Upper lobe of right lung (tissue), 1 donor: ENCODE measurements at places on chromosomes 1 and 21.

DNA sequence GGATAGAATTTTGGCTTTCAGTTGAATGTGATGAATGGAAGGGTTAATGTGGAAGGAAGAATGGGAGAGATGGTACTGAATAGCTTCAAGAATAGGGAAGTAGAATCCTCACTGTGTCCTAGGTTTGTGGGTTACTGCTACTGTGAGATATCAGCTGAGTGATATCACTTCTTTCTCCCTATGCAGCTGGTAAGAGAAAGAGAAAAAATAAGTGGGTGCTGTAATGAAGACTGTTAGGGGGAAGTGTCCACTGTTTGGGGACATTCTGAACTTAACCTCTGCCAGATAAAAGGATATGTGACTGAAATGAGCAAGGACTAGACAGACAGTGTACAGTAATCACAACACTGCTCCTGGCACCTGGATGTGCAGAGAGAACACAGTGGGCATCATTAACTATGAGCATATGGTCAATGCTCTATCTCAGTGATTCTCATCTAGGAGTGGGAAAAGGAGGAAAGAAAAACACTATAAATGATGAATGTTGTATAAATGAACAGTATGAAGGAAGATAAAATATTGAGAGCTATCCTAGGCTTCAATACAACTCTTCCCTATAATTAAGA is 25.6 kb upstream of the MOB3C start:
- no peak for DNase-seq

- no peak for DNase-seq
Measured at GRCh38 chr1:89022167-89022959, at the start of gene GBP3. Gene GBP3 (minus strand): TSS chr1:89022866. CDS start chr1:89020721, 2,145 bp downstream.

DNA sequence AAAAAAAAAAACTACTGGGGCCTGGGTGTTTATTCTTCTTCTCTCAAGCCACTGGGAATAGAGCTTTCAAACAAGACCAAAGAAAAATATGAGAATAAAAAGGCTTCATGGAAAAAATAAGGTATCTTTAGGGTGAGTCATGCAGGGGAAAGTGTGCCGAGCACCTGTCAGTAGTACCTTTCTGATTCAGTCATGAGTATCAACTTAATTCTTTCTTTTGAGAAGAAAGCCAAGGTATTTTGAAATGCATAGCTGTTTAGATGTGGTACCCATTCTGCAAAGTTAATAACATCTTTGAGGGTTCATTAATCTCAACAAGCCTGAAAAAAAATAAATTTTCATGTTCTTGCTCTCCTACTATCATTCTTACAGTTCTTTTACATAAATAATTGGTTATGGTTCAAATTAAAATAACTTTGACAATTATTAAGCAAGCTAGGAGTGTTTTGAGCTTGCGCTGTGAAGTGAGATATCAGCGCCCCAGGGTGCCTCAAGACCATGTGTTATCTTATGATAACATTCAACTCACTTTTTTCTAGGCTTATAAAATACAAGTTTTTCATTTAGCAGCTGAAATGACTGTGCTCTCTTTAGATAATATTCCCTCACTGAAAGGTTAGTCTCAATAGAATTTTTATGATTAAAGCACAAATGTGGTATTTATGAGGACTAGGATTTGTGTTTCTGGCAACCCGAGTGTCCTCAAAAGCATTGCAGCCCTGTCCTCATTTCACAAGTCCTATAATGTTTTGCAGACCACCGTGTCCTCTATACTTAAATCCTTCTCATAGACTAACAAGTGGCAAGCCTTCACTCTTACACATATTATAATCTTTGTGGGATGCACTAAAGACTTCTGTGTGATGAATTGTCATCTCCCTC is 138.6 kb downstream of the SLC44A5 start:
- DNase-seq, result no peak

- no peak for DNase-seq
Measured at GRCh38 chr1:6476483-6476882, 10.5 kb upstream of the TNFRSF25 start.

GRCh38 chr1:164587617-164588501 is 28.9 kb downstream of the PBX1 start:
- DNase-seq, result no peak

GRCh38 chr1:93200086-93200620 is 19.6 kb downstream of the CCDC18 start:
- no peak for DNase-seq

GRCh38 chr21:17467829-17468228 is 45.0 kb upstream of the CXADR start:
- DNase-seq, result no peak

DNA sequence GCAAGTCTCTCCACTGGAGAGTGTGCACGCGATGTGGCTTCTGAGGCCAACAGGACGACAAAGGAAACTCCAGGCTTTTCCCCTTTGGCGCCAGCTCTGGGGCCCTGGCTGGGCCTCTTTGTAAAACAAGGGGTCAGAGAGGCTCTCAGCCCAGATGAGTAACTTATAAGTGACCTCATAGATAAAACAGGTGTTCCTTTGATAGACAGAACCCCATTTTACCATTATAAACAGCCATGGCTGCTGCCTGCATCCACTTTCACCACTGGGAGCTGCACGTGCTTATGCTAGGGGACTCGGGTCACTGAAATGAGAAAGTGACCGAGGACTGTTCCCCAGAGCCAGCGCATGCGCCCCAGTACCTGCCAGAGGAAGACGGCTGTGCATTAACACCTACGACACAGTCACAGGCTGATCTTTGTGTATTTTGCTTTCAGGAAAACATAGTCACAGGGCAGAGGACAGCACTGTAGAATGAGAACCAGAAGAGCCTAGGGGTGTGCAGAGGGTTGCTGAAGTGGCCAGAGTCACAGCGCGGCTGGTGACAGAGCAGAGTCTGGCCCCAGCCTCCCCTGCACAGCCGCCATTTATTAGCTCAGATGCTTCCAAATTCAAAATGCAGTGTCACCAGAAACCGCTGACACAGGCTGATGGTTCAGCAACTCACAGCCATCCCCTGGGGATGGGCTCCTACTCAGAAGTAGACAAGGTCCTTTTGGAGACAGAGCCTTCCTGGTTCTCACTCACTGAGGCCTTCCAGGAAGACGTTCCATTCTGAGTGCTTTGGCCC is 12.7 kb downstream of the RNF207 start:
- DNase-seq, result no peak

GRCh38 chr21:39265603-39266002 is 47.8 kb downstream of the BRWD1 start:
- DNase-seq, result no peak

- DNase-seq, result no peak
Measured at GRCh38 chr21:27550287-27550686, 583.4 kb upstream of the ADAMTS5 start.

GRCh38 chr1:55067914-55068313 is 28.6 kb downstream of the PCSK9 start:
- DNase-seq, result no peak

DNA sequence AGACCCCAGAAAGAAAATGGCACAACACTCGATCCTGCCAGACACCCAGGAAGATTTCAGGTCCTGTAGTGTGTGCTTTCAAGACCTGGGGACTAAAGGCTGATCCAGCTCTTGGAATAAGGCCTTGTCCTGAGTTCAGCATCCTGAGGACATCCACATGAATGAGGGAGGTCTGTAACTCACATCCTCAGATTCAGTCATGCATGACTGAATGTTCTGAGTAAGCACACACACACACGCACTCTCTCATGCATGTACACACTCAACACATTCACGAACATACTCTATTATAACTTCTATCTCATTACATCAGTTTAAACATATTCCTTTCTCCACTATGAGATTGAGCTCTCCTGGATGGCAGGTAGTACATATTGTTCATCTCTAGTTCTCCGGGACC is 273.4 kb upstream of the BEND5 start:
- no peak for DNase-seq

- no peak for DNase-seq
Measured at GRCh38 chr21:18053151-18053550, 191.5 kb upstream of the CHODL start.

DNA sequence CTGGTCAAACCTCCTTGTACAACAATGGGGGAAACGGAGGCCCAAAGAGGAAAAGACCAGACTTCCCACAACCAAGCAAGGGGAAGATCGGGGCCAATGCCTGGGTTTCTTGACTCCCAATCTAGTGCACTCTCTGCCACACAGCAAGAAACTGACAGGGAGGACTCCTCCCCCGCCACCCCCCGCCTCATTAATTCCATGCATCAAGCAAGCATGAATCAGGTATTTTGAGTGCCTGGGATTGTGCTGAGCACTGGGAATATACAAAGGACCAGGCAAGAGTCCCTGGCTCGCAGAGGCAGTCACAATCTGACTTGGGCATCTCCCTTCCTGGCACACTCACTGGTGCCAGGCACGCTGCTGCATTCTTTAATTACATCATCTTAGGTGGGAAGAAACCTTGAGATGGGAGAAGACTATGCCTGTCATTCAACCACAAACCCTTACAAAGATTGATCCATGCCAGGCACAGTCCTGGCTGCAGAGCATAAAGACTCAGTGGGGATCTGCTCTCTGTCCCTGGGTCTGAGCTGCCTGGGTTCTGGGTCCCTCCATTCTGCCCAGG is 4.4 kb upstream of the KCNC4 start:
- no peak for DNase-seq

DNA sequence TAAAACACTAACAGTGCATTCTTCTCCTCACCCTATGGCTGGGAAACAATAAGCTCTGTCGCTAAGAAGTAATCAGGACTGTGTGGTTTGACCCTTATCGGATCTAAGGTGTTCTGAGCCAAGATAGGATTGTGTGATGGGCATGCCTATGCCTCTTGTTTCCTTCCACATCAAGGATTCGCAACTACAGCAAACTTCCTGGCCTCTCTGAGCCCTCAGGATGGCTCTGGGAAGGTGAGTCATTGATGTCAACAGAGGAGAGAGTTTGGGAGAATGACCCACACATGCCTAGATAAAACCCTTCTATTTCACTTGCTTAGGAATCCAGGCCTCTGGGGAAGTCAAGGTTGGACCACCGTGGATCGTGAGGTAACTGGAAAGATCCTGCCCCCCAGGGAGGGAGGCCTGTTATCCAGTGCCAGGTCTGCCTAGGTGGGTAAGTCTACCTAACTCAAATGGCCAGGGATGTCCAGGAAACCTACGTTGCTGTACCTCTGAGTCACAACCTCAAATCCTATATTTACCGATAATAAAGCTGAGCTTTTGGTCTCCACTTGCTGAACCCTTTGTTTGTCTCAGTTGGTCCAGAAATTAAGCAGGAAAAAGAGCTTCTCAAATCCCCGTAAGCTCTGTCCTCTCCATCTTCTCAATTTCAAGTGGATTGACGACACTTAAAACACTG is 27.4 kb downstream of the TIAM1 start:
- DNase-seq, result no peak

DNA sequence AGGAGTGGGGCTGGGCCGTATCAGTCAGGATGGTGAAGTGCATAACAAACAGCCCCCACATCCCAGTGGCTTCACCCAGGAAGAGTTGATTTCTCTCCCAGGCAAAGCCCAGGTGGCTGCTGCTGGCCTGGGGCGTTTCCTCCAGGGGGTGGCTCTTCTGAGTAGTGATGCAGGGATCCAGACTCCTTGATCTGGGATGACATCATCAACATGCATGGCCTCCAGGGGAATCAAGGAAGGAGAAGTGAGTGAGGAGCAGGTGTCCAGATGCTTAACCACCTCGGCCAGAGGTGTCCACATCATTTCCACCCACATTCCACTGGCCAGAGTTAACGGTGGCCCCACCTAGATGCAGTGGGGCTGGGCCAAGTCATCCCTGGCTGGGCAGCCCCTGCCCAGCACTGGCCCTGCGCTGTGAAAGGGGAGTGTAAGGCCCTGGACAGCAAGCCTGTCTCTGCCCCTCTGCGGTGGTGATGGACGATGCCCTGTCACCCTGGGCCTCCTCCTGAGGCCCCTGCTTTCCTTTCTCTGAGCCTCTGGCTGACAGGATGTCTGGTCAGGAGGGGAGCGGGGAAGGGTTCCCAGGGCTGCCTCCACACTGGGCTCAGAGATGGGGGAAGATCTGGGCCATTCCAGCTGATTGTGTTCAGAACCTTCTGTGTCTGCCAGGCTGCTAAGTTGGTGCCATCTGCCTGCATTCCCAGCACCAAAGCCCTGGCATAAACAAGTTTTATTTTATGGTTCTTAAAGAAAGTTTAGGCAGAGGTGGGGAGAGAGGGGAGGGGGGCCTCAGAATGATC is 598.2 kb downstream of the MATN1 start:
- no peak for DNase-seq

DNA sequence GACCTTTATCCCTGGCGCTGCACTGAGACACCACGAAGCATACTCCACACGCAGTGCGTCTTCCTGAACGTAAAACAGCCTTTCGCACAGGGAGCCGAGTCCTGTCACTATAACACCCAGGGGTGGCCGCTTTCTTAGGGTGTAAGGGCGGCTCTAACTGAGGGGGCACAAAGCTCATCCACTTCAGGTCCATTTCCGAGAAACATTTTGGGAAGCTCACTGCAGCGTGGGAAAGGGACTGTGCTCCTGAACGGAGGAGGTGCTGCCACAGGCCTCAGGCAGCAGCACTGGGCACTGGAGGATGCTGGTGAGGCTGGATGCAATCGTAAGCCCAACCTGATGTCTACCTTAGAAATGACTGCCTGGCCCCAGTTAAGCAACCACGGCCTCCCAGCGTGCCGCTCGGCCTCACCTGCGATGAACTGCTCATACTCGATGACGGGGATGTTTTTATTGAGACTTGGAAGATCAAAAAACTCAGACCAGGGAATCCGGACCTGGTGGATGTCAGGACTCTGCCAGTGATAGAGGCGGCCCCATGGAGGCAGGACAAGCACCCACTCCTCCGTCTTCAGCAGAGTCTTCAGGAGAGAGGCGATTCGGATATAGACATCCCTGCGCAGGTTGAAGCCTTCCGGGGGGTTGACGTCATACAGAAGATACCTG is 2.3 kb downstream of the POFUT2 start:
- DNase-seq, result peak; percentile 44

DNA sequence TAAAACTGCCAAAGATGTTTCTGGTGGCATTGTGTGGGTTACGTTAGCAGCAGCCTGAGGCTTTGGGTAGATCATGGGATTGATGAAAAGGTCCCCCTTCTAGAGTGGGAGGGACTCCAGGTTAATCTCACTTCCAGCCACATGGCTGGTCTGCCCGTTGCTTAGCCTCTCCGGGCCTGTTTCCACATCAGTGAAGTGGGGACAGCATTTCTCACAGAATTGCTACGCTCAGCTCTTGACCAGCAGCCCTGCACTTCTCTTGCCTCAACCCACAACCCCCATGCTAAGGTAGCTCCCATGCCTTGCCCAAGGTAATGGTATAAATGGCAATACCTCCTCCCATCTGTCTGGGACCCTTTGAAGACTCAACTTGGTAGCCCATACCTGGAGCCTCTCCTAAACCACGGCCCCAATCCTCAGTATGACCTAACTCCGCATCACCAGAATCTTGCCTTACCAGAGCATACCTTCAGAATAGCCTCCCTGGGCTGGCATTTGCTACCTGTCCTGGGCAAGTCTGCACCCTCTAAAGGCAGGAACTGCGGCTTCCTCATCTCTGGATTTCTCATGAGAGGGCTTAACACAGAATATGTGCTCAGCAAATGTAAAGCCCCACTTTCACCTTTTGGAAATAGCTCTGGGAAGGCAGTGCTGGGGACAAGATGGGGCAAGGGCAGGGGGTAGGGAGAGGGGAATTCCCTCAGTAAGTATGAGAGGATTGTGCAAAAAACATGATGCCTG is 10.9 kb upstream of the GUCA2A start:
- DNase-seq, result no peak
